ENCODE measurements at places on chromosomes 3 and 15. TPM values are rescaled to one million over a fixed set of nuclear protein-coding genes. Genes with fewer than 3 reads are reported as not detected.

DNA sequence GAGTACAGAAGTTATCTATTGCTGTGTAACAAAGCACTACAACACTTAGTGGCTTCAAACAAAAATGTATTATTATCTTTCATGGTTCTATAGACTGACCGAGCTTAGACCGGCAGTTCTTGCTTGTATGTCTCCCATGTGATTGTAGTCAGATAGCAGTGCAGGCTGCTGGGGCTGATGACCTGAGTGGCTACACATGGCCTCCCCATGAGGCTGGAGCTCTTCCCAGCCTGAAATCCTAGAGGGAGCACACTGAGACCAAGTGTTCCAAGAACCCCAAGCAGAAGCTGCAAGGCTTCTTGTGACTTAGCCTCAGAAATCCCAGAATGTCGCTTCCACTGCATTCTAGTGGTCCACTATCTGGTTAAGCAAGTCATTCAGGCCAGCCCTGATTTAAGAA lies 141.2 kb upstream of the TLE3 start:
- no peak for DNase-seq

- no peak for DNase-seq
These were observed 96.3 kb downstream of the ADAMTS17 start for GRCh38 chr15:100245487-100245820.

DNA sequence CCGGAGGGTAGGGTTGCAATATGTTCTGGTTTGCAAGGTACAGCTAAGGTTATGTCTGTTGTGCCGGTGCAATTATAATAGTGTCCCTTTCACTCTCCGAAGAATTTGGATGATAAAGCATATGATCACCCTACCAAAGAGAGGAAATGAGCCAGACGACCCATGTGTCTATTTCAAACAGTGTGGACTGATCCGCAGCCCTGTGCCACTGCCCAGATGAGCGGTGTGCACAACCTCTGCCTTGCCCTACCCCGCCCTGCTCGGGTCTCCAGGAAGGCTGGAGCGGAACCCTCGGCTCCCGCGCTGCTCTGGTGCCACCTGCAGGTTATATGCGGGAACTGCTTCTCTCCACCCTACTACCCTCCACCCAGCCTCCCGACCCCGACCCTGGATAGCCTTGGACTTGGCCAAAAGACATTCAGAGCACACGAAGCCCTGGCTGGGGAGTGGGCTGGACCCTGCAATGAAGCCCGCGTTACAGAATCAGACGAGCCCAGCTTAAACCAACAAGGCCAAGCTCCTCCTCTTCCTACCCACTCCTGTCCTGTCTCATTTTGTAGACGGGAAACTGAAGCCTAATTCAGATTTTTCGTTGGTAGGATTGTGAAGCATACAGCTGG lies 68.4 kb upstream of the CHRNB4 start:
- DNase-seq = no peak

DNA sequence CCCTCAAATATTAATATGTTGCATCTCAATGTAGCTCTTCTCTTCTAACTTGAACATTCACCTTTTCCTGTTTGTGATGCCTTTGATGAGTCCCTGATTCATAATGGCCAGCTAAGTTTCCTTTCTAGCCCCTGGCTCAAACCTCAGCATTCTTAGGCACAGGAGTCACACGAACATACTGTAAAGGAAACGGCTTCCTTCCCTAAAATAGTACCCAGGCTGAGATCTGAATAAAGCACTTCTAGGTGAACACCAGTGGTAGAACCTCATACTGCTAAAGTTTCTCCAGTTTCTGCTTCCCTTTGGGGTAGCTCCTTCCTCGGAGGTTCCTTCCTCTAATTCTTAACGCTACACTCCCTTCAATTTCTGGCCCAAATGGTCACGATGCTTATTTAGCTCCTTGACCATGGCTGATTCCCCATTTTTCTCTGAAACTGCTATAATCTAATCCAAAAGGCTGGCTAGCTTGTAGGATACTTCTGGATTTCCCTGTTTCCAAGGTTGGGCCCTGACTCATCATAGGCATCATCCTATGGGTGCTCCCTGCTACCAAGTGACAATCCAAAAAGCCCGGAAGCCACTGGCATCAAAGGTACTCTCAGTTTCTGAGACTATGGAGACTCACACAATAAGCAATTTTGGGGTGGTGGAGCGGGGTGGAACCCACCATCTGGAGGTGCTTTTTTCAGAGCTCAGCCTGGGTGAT lies 2.4 kb downstream of the ANAPC13 start:
- DNase-seq = no peak

- no peak for DNase-seq
These were observed 314.9 kb downstream of the TLE3 start for GRCh38 chr15:69782809-69783208.

GRCh38 chr3:129030611-129031010 lies 29.5 kb downstream of the EFCC1 start:
- no peak for DNase-seq

DNA sequence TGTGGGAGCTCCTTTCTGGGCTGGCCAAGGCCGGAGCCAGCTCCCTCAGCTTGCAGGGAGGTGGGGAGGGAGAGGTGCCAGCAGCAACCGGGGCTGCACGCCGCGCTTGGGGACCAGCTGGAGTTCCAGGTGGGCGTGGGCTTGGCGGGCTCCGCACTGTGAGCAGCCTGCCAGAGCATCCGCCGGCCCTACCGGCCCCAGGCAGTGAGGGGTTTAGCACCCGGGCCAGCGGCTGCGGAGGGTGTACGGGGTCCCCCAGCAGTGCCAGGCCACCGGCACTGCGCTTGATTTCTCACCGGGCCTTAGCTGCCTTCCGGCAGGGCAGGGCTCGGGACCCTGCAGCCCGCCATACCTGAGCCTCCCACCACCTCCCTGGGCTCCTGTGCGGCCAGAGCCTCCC lies 651.0 kb upstream of the ARPP21 start:
- DNase-seq = no peak

DNA sequence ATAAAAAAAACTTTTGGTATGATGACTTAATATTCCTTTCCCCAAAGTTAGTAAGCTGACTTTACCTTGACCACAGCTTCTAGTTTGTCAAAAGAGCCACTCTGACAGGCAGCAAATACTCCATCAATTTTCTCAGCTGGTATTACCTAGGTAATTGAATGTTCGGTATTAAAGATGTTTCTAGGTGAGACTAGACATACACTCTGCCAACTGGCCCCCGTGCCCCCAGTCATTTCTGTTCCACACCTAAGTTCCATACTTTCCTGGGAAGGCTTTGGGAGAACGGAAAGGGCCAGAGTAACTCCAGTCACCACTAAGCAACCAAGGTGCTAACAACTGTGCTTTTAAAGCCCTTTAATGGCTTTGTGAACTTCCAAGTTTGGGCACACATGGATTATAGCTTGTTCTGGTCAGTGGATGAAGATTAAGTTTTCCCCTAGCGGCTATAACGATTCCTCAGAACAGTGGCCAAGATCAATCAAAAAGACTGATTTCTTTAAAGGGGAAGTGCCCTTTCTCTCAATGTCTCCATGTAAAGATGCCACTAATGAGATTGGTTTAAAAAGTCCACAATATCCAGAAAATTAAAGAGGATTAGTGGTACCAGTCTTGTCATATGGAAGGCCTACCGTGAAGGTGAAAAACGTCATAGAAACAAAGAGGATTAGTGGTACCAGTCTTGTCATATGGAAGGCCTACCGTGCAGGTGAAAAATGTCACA lies 7.0 kb downstream of the EIF4A2 start:
- no peak for DNase-seq

DNA sequence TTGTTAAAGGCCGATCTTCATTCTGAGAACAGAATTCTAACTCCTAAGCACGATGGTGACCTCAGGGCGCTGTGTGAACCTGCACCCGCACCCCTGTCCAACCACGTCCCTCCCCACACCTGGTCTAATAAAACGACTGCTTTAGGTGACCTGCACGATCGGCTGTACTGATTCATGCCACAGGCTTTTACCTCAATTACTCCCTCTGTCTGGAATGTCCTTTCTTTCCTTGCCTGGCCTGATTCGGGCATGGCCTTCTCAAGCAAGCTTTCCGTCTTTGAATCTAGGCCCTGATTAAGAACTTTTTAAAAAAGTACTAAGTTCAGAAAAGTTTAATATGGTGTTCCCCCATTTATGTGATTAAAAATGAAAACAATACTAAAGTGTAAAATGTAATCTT lies 842 bp upstream of the U2SURP start:
- no peak for DNase-seq

GRCh38 chr3:133570139-133570936 lies 3.1 kb upstream of the CDV3 start:
- DNase-seq = no peak

IL17RD gene
- 33.4 TPM for total RNA-seq

NTRK3 gene
- total RNA-seq = 26.4 TPM

SH2D7 gene
- total RNA-seq = not detected

ZPLD1 gene
- total RNA-seq = 0.16 TPM

EFCAB12 gene
- total RNA-seq = not detected

SAXO2 gene
- 4.7 TPM for total RNA-seq

COLQ gene
- total RNA-seq = 6.8 TPM
